ENCODE measurements at places on chromosomes 16 and 17.

DNA sequence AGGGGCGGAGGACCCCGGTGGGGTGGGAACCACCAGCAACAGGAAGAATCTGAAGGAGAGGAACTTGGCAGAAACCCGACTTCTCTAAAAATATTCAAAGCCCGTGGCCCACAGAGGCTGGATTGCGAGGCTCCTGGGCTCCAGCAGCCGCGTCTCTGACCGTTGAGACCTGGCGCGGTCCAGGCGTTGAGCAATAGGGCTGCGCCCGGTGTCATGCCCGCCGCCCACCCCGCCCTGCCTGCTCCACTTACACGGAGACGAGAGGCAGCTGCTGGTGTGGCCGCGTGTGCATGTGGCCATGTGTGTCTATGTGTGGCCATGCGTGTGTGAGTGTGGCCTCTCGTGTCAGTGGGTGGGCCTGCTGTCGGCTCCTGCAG lies 83.6 kb downstream of the IRF8 start:
- DNase-seq: no peak

- no peak for DNase-seq
Observed at GRCh38 chr17:77670173-77670572, 288.3 kb upstream of the TNRC6C start.

- DNase-seq: no peak
Observed at GRCh38 chr17:7261379-7262191, 693 bp downstream of the CLDN7 start.

DNA sequence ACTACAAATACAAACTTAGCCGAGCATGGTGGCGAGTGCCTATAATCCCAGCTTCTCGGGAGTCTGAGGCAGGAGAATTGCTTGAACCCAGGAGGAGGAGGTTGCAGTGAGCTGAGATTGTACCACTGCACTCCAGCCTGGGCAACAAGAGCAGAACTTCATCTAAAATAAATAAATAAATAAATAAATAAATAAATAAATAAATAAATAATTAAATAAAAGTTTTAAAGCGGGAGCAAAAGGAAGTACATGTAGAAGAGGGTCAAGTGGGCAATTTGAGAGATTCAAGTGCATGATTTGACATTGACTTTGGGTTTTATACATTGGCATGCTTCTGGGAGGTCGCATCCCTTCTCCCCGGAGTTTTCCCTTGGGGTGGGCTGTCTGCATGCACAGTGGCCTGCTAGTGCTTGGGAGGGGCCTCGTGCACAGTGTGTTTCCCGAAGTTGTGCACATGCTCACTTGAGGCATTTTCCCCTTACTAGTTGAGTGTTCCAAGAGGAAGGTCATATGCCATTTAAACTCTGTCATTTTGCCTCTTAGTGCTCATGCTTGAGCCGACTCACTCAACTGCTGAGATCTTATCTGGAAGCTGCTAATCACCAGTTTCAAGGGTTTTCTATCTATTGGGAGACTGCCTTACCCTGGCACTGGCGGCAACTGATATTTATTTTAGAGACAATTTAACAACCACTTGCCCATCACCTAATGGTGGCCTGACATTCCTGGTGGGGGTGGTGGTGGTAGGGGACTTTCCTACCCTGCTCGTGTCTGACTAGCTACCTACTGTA lies 193.2 kb upstream of the MPHOSPH6 start:
- no peak for DNase-seq

GRCh38 chr17:50919321-50920040 lies 53.3 kb upstream of the TOB1 start:
- peak; percentile 89 for DNase-seq

DNA sequence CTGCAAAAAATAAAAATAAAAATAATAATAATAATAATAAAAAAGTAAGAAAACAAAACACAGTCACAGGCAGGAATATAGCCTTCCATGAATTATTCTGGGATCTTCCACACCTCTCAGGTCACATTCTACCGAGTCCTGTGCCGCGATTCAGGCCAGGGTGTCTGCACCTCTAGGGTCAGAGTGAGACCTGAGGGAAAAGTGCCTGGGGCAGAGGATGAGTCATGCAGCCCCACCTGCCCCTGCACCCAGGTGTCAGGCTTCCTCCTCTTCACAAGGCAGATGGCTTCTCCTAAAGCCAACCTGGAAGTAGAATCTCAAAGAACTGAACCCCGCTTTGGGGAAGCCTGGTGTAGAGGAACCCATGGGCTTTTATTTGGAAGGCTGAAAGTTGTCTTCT lies 283.7 kb downstream of the CPPED1 start:
- no peak for DNase-seq

- DNase-seq: no peak
Observed at GRCh38 chr17:27518048-27518447, 61.8 kb downstream of the KSR1 start.

DNA sequence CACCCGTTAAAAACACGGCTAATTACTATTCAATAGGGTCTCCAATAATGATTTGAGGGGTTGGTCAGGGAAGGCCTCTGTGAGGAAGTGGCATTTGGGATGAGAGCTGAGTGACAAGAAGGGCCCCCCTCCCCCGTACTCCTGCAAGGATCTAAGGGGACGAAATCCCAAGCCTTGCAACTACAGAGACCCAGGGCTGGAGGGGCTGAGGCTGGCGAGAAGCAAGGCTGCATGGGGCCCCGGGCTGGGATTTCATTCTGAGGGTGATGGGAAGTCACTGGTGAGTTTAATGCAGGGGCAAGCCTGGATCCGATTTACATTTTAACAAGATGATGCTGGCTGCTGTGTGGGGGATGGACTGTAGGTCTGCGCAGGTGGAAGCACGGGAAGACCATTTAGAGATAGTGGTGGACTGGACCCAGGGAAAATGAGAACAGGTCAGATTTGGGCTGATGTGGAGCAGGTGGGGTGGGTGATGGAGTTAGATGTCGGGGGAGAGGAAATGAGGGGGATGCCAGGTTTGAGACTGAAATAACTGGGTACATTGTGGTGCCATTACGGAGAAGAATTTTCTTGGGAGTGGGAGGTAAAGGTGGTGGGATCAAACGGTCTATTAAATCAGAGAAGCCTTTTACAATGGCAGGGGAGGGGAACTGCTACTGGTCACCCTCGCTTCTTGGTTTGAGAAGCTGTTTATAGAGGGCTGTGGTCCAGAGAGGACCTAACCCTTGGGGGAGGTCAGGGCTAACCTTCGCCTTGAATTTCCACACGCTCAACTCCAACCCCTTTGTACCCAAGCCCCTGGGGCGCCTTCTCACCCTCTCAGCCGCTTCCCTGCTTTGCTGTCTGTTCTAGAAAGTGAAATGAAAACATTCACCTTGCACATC lies 932 bp upstream of the MYBBP1A start:
- DNase-seq: no peak

DNA sequence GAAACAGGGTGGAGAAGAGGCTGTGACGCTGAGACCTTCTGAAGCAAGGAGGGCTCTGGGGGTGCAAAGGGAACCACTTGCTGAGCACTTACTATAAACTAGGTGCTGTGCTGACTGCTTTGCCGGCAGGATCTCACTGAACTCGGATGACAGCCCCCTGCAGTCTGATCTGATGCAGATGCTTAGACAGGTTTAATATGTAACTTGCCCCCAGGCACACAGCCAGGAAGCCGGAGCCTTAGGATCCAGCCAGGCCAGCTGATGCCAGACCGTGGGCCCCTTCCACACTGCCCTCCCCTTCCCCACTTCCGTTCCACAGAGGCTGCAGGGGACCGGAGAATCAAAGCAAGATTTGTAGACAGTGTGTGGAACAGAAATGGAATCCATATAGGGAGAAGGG lies 23.1 kb downstream of the SPACA3 start:
- DNase-seq: no peak

DNA sequence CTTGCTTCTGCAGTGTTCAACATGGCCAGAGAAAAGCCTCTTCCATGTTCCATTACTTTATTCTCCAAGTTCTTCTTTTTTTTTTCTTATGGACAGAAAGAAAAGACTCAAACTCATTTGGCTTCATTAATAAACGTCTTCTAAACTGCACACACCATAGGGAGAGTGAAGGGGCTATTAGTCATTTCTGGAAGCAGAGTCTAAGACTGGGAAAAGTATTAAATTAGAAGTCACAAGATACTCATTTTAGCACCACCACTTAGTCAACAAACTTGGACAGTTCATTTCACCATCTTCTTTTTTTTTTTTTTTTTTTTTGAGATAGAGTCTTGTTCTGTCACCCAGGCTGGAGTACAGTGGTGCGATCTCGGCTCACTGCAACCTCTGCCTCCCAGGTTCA lies 52.8 kb downstream of the NOL11 start:
- DNase-seq: no peak

DNA sequence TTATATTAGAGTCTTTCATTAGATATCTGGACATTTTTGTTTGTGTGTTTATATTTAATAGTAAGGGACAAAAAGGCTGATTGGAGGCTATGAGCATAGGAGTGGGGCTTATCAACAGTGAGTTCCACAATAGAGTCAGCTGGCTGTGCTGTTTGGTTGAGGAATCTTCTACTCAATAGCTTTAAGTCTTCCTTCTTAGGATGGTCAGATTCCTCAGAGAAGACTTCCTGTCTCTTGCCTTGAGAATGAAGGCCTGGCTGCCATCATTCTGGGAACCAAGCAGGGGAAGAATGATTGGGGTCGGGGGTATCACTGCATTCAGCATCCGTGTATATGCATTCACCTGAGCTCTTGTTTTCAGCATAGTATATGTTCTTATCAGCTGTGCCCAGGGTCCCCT lies 31.9 kb upstream of the ABCC11 start:
- no peak for DNase-seq

DNA sequence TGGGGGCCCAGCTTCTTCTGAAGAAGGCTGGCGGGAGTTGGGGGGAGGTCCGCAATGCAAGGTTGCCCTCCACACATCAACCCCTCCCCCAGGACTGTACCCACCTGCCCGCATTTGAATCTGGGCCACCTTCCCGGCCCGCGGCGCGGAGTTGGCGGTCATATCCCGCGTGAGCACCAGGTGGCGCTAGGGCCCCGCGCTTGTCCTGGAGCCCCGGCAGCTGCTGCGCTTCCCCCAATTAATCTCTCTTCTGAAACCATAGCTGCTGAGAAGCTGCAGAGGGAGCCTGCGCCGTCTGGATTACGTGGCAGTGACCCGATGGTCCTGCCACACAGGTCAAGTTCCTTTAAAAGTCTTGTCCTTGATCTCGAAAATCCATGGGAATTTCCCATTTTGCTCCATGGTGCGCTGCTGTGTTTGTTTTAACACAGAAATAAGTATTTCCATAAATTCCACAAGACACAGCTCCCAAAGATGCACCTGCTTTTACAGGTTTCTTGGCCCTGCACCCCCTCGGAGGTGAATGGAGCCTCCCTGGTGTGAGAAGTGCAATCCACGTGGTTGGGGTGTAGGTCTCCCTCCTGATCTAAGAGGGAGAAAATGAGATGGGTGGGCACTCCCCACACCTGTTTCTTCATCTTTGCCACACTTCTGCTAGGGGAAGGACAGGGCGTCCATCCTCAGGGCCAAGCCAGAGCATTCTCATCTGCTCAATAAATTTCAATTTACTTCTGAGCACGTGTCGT lies 22.1 kb downstream of the COX4I1 start:
- DNase-seq: peak; percentile 57

DNA sequence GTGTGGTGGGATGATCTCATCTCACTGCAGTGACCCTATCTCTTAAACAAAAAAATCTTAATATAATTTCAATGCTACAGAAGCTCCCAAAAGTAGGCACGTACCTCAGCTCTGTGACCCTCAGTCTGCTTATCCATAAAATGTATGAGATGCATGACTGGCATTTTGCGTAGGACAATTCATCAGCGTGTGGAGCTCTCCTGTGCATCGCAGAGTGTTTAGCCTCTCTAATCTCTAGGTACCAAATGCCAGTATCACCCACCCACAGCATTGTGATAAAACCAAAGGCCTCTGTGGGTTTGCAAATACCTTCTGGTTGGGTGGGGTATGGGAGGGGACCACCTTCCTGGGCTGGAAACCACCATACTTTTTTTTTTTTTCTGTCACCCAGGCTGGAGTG lies 19.0 kb upstream of the TUBG2 start:
- DNase-seq: no peak

DNA sequence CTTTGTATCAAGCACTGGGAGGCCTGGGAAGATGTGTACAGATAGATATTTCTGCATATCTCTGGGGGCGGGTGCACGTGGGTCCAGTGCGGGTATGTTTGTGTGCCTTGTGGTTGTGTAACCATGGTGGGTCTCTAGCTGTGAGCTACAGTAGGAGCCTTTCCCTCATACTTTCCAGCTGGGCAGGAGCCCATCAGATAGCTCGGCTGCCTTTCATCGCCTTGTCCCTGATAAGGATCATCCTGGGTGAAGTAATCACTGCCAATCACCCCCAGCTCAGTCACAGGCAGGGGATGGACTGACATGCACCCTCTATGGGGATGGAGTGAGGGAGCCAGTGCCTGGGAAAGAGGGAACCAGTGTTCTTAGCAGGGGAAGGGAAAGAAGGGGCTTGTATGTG lies 3.2 kb upstream of the SCRN2 start:
- no peak for DNase-seq

- no peak for DNase-seq
Observed at GRCh38 chr17:29041571-29041970, 1.4 kb upstream of the PIPOX start.

DNA sequence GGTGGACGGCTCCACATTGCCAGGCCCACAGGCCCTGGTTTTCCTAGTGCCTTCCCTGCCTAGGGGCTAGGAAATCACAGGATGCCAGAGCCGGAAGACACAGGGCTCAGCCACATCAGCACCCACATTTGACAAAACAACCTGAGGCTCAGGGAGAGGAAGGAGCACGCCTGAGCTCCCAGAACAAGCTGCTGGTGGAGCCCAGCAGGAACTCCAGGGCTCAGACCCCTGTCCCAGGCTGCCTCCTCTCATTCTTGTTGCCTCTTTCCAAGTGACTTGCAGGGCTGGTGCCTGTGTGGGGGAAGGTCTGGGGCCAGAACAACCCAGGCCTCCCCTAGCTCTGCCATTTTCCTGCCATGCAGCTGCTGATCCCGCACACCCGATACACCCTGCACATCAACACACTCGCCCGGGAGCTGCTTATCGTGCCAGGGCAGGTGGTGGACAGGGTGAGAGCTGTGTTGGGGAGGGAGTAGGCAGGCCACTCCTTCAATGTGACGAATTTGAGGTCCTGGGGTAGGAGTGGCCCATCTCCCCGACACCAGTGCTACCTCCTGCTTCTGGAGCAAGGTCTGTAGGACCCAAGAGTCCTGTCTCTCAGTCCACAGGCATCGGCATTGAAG lies 7.6 kb downstream of the ALOX15B start:
- DNase-seq: no peak

- no peak for DNase-seq
Observed at GRCh38 chr16:10668322-10669045, 26.2 kb downstream of the TEKT5 start.

DNA sequence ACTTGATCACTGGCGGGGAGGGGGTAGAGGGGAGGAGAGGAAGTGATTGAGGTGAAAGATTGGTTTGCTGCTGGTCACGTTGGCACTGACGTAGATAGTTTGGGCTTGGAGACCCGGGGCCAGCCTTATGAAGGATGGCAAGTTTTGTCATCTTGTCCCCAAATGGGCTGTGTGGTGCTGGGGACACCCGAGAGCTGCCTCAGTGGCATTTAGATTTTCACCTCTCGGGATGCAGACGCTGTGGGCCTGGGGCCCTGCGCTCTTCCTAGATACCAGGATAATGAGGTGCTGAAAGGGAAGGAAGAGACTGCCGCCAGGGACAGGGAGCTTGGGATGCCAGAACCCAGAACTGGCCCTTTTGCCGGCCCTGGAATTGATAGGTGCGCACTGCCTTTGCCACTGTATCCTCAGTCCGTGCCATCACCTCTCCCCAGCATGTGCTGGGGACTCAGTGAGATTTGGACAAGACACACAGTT lies 1.4 kb upstream of the SOCS3 start:
- DNase-seq: no peak
